Epithelial cell of prostate (primary cell): ENCODE measurements at places on chromosomes 5 and 9.
A peak's percentile ranks its signal among the peaks of the same experiment; 100 is the strongest.

DNA sequence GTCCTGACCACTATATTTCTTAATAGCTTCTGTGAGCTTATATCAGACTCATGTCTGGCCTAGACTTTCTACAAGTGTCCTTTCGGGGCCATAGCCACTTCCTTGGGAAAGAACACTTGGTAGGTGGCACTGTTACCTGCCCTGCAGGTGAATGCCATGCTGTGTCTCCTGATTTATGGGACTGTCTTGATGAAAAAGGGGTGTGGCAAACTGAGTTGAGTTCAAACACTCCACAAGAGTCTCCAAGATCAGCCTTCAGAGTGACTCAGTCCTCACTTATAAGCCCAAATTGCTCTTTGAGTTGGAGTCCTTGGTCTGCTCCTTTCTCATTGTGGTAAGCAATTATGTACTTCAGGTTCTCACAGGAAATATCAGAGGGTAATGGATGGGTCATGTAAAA, 9.9 kb upstream of the ANKHD1 start:
- peak; percentile 22 for DNase-seq

DNA sequence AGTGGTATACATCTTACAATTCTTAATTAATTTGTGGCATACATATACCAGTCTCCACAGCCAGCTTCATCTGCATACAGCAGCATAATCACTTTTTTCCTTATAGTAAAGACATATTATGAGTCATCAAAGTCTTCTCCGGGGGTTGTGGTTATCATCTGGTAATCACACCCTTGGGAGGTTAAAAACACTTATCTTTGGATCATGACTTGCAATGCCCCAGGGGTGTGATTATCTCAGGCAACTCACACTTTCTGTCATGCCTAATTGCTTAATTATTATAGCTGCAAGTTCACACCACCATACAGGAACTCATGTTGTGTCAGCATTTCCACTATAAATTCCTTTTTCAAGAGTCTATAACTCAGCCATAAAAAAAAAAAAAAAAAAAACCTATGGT, 218.4 kb downstream of the ANXA1 start:
- DNase-seq: peak; percentile 3

DNA sequence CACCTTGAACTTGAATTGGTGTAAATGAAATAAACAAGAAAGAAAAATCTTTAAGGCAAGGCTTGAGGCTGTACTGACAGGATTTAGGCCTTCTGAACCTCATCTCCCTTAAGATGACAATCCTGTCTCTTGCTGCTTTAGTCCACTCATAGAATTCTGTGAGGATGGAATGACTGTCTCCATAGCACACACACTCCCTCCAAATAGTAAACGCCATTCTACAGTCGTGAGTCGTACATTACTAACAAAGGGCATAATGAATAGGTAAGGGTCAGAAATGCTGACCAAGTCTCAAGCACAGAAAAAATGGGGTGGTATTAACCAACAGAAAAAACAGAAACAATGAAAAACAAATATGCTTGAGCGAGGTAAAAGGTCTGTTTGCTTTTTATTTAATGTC, 71.8 kb upstream of the SIMC1 start:
- no peak for DNase-seq

- no peak for DNase-seq
These were observed 19.0 kb downstream of the GPR107 start for GRCh38 chr9:130072515-130073235.

DNA sequence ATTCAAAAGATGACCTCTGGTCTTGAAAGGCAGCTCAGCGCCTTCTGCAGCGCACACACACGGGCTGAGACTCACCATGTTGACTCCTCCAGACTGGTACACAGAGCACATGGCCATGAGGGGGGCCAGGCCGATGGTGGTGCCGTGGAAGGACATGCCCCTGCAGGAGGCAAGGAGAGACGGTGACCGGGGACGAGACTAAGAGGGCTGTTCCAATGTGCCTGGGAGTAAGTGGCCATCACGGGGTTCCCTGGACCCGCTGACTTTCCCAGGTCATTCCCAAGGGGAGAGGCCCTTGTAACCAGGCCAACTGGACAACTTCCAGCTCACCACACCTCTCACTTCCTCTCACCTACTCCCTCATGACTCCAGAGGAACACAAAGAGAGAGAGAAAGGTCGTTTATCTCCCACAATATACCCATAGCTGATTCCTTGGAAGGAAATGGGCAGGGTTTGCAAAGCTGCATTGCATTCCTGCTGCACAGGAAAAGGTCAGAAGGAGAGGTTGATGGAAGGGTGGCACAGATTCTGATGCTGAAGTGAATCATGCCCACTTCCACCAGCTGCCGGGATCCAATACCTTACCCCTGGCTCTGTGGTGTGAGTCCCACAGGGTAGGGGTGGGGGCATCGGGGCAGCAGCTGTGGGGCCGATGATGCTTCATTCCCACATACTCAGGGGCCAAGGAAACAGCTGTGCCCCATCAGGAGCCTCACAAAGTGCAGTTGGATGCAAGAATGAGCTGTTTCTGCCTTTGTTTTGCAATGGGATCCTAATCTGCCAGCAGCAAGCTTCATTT, 47.2 kb downstream of the NIPAL4 start:
- DNase-seq: no peak
